ENCODE measurements at places on chromosomes 16 and 17.
A peak's percentile ranks its signal among the peaks of the same experiment; 100 is the strongest.

- no peak for ATAC-seq
Observed at GRCh38 chr16:13378151-13378550, 476.8 kb downstream of the SHISA9 start.

DNA sequence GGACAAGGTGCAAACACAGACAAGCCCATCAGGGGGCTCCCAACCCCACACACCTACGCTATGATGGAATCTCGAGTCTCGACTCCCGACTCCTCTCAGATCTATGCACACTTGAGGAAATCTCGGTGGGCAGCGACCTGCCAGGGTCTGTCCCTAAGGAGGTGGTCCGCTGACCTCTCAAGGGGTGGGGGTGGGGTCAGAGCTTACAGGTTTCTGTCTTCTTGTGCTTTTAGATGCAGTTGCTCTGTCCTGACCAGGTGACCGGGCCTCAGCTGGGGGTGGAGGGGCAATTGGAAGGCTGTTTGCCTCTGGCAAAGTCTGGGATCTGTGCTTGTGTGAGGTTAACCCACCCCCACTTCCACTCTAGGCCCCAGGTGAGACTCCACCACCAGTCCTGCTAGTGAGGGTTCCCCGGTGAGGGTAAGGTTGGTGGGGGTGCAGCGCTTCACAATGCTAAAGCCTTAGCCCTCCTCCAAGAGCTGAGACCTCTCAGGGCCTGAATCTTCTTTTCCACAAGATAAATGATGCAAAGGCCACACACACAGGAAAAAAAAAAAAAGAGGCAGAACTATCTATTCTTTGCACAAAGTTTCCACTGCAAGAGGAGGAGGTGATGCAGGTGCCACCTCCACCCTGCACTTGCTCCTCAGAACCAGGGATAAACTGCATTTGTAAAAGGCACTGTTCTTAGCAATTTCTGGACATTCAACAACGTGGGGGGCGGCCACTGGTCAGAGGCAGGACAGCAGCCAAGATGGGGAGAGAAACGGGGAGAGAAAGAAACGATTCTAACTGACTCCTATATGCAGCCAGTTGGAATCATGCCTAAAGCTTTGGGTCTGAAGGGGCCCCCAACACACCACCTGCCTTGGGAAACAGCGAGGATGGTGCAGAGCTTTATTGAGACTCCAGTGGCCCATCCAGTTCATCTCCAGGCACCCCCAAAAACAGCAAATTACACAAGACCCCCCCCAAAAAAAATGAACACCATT is 4.1 kb downstream of the CISD3 start:
- no peak for ATAC-seq

DNA sequence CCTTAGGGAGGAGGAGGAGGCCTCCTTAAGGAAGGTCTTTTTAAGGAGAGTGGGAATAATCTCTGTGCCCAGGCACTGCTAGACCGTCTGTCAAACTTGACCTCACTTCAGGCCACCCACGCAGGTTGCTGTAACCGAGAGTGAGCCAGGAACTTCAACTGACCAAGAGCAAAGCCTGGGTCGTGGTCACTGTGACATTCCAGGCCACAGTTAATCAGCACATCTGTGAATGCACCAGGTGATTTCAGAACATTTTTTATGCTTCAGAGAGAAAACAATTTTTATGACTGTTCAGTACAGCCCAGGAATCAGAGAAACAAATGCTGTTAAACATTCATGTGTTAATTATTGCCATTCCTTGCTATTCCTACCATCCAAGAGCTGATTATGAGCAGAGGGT is 226.6 kb upstream of the ASIC2 start:
- ATAC-seq = no peak

DNA sequence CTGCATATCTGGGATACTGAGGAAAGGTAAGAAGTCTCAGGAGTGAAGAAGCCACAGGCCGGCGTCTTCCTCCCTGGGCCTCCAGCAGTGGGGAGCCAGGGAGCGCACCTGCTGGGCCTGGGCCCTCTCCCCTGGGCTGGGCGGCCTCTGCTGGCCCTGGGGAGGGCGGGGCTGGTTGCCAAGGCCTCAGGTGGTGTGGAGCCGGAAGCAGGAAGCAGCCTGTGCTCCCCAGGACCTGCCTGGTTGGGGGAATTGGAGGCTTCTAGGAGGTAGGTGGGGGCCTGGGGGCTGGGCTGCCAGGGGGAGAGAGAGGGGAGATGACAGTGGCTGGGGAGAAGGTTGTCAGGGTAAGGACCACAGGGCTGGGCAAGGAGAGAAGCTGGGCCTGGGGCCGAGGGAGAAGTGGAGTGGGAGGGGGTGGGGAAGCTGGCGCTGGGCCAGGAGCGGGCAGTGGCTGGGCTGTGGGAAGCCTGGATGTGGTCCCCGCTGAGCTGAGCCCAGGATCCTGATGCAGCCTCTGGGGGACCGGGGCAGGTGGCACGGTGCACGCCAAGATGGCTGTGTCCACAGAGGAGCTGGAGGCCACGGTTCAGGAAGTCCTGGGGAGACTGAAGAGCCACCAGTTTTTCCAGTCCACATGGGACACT is at the start of gene SMIM22:
Gene SMIM22, plus strand, starts transcription at position 189 of the 647 bp plus-strand sequence. Its CDS starts 366 bp downstream, at position 555.
- ATAC-seq = peak; percentile 38

- no peak for ATAC-seq
Observed at GRCh38 chr16:89491238-89491869, 993 bp upstream of the ANKRD11 start.

GRCh38 chr17:15501282-15501681 is 33.9 kb upstream of the CDRT4 start:
- no peak for ATAC-seq

DNA sequence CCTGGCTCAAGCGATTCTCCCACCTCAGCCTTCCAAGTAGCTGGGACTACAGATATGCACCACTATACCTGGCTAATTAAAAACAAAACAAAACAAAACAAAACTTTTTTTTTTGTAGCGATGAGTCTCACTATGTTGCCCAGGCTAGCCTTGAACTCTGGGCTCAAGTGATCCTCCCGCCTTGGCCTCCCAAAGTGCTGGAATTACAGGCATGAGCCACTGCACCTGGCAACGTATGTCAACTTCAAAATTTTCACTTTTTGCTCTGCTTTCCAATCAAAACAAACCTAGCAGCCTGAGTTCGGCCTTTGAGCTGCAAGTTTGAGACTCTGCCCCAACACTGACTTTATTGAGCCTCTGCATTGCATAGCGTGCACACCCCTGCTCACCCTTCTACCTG is 4.5 kb upstream of the RAI1 start:
- ATAC-seq = no peak

- no peak for ATAC-seq
Observed at GRCh38 chr16:16059895-16060590, 110.6 kb downstream of the ABCC1 start.

GRCh38 chr17:82693168-82693867 is 5.2 kb downstream of the RAB40B start:
- ATAC-seq = no peak

DNA sequence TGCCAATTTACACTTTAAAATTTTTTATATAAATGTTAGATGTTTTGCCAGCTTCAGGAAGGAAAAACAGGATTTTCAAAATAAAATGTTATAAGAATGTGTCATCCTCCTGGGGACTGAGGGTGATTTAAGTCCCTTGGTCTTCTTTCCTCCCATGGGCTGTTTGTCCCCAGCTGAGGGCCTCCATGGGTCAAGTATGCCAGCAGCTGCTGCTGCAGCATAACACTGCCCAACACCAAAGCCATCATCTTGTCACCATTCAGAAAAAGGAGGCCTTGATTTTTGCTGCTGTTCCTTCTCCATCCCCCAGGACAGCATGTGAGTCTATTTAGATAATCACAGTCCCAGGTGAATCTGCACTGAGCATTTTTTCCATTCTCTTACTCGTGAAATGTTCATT is 188.5 kb downstream of the LGALS9B start:
- peak; percentile 19 for ATAC-seq

DNA sequence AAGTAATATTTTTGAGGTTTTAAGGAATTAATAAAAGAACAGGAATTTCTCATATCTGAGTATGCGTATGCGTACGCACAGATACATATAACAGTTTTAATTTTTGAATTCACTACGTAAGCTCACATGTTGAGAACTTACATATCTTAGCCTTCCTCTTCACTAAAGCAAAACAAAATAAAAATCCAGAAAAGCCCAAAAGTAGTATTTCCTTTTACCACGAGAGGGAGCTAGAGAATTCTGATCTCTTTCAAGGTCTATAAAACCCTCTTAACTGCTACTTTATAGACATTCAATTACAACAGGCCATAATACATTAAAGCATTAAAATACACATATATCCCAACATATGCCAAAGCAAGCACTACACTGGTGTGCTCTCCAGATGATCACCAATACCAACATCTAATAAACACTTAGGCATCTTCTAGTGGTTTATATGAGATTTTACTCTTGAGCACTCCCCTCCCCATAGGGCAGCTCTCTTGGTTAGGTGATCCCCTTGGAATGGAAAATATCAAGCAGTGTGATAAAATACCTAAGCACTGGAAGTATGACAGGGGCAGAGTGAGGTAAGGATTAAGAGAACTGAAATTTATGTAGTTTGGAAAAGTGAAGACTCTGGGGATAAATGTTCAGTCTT is 94.0 kb downstream of the SKAP1 start:
- ATAC-seq = peak; percentile 54

DNA sequence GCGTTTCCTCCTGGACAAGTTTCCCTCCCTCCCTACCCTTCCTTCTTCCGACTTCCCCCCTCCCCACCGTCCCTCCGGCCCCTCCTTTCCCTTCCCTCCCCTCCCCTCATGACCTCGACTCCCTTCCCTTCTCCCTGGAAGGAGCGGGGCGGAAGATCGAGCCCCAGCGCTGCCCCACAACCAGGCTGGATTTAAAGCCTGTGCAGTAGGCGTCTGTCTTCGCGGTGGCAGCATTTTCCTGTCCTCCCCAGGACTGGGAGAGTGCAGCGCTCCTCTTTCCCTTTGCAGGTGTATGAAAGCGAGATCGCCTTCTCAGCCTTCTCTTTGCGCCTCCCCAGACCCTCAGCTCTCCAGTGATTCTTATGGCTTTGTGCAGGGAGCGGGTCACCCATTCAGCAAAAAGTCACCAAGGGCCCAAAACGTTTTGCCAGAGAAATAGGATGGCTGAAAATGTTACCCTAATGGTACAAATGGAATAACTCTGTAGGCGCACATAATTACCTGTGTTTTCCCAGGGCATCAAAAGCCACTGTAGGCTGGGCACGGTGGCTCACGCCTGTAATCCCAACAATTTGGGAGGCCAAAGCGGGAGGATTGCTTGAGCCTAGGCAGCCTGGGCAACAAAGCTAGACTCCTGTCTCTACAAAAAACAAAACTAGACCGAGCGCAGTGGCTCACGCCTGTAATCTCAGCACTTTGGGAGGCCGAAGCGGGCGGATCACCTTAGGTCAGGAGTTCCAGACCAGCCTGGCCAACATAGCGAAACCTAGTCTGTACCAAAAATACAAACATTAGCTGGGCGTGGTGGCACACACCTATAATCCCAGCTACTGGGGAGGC is 40.8 kb downstream of the SLFN12L start:
- no peak for ATAC-seq

DNA sequence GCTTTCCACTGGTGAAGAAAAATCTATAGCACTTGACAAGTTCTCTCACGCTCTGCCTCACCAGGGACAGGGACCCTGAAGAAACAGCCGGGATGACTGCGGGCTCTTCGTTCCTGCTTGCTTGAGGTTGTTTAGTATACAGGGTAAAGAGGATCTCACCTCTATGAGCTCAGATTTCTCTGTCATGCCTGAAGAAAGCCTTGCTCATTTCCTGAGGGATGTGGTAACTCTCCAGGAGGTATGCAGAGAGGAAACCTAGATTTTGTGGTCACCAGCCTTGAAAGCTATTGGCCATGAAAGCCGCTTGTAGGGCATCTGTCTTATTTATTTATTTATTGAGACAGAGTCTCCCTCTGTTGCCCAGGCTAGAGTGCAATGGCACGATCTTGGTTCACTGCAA is 23.2 kb downstream of the USP43 start:
- no peak for ATAC-seq
